AG09309 (cell line): ENCODE measurements at places on chromosomes 7 and 10.

DNA sequence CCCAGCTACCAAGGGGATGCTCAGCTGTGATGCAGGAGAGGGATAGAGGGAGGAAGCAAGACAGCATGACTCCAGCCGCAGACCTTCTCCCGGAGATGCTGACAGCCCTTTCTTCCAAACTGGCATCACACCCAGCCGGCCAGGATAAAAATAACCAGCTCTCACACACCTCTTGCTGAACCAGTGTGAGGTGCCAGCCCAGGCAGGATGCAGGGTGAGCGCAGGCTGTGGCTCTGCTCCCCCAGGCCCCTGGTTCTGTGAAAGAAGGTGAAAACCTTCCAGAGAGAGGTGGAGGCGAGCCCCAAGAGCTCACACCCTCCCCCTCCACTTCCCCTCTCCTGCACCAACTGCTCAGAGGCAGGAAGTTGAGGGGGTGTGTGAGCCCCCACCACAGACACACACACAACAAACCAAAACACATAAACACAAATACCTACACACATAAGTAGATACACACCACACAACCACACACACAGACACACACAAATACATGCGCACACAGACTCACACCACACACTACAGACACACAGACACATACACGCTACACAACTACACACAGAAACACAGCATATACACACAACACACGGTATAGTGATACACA is 4.0 kb downstream of the GPR15LG start:
- no peak for DNase-seq

DNA sequence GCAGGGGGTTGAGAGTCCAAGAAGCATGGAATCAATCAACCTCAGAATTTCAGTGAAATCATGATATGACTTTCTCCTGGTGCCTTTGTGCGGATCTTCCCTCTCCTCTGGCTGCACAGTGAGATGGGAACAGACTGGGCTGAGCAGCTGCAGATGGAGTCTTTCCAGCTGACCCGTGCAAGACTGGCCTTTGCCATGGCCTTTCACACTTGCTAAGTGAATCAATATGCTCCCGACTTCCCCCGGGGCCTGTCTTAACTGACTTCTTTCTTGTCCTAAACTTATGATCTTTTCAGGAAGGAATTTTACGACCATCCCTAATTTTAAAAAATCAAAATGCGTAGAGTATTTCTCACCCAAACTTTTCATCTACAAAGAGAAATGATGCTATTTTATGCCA is 469.9 kb downstream of the GALNT17 start:
- DNase-seq: no peak

- DNase-seq: no peak
These were observed 611.9 kb downstream of the PTPRN2 start for GRCh38 chr7:157975401-157976372.

- peak; percentile 33 for DNase-seq
These were observed 2.8 kb downstream of the ZNF746 start for GRCh38 chr7:149494738-149495368.

DNA sequence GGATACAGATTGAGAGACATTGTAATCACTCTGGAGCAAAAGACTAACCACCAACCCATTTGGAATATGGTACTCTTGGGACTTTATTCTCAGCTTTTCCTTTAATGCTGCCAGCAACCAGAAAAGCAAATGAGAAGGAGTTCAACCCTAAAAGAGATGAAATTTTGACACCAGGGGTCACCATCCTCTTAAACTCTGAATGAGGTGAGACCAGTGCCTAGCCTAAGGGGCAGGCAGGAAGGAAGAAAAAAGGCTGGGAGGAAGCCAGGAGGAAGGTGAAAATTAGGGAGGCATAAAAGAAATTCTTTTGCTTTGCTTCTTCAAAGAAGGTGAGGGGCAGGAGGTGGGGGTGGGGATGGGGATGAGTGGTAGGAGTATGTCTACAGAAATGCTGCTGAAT is 135.8 kb downstream of the JAZF1 start:
- DNase-seq: no peak

GRCh38 chr10:18767981-18768380 is 108.8 kb downstream of the ARL5B start:
- DNase-seq: no peak

- DNase-seq: no peak
These were observed 178.0 kb upstream of the IGFBP3 start for GRCh38 chr7:46099076-46099475.

GRCh38 chr7:155631155-155631554 is 13.3 kb upstream of the RBM33 start:
- no peak for DNase-seq

DNA sequence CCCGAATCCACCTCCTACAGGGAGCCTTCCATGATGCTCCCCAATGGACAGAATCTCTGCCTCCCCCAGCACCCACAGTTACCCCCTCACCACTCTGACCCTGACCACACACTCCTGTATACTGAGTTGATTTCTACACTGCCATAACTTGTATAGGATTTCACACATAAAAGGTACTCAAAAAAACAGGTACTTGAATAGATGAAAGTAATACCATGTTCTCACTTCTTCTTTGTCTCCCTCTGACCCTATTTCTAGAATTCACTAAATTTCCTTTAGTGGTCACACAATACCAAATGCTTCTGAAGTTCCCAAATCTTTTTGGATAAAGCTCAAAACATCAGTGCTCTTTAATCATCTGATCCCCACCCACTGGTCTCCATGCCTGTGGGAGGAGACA is 45.4 kb downstream of the HSPA12A start:
- no peak for DNase-seq

GRCh38 chr7:150335774-150336112 is 5.7 kb downstream of the RARRES2 start:
- DNase-seq: no peak

GRCh38 chr7:39300276-39300675 is 265.9 kb upstream of the YAE1 start:
- no peak for DNase-seq

DNA sequence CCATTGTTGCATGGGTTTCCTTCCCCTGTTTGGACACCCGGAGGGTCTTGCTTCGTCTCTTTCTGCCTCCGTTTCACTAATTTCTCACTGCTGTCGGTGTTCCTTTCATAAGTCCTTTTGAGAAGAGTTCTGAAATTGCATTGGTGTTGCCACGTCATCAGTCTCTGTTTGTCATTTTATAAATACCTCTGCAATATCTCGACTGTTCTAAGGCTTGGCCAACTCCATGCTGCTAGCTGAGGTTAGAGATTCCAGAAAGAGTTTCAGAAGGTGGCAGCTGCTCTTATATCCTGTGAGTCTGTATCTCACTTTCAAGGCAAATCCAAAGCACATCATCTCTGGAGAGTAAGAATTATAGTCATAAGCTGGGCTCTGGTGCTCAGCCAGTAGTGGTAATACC is 148.0 kb upstream of the INSYN2A start:
- DNase-seq: no peak

- no peak for DNase-seq
These were observed 152.6 kb downstream of the ZMYND11 start for GRCh38 chr10:287814-288213.

DNA sequence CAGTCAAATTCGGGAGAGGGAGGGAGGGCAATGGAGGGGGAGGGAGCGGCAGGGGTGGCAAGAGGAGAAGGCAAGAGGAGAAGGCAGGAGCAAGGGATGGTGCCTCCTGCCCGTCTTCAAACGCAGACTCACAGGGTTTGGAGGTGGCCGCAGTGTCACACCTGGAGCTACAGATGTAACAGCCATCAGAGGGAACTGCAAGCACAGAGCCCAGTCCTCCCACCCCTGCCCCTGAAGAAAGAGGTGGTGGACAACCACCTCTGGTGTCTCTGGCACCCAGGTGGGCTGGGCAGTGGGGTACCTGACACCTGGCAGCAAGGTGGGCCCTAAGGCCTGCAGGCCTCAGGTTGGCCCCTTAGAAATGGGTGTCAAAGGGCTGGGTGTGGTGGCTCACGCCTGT is 67.0 kb upstream of the SDK1 start:
- DNase-seq: no peak

DNA sequence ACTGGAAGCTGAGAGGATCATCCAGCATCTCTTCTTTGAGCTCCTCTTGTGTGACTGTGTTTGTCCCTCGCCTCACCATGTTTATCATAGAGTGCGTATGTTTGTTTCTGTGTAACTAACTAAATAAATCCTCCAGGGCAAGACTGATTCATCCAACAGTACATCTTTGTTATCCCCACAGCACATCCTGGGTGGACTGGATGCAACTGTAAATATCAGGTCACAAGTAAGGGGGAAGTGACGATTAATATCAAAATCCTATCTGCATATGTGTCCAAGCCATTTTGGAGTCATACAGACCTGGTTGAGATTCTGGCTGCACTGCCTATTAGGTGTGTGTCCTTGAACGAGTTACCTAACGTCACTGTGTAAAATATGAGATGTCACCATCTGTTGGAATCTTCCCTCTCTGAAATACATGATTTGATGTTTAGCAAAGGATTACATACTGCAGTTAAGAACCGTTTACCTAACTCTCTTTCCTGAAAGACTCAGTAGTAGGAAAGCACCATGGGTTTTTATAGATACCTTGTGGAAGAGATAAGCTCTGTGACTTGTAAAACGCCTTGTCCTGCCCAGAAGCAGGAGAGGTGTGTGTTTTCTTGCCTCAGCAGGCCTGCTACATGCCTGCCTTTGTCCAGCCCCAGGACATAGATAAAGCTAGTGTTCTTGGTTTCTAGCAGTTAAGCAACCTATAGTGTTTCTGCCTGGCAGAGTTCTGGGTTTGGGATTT is 25.8 kb downstream of the WBP1L start:
- no peak for DNase-seq

- DNase-seq: no peak
These were observed 35.2 kb upstream of the BMPER start for GRCh38 chr7:33870120-33870519.

DNA sequence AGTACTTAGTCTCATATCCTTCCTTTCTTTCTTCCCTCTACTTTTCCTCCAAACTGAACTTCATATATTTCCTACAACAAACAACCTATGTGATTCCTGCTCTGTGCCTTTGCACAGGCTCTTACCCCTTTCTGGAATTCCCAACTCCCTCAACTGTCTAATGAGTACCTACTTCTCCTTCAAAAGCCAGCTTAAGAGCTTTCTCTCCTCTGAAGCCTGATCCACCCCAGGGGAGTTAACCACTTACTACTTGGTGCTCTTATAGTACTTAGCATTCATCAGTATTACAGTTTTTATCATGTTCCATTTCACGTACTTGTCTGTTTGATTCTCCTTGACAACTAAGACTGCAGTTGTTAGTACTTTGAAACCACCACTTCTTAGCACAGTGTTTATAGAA is 246.1 kb downstream of the LRRTM3 start:
- DNase-seq: no peak

GRCh38 chr10:101889256-101890210 is 45.9 kb upstream of the KCNIP2 start:
- peak; percentile 35 for DNase-seq

DNA sequence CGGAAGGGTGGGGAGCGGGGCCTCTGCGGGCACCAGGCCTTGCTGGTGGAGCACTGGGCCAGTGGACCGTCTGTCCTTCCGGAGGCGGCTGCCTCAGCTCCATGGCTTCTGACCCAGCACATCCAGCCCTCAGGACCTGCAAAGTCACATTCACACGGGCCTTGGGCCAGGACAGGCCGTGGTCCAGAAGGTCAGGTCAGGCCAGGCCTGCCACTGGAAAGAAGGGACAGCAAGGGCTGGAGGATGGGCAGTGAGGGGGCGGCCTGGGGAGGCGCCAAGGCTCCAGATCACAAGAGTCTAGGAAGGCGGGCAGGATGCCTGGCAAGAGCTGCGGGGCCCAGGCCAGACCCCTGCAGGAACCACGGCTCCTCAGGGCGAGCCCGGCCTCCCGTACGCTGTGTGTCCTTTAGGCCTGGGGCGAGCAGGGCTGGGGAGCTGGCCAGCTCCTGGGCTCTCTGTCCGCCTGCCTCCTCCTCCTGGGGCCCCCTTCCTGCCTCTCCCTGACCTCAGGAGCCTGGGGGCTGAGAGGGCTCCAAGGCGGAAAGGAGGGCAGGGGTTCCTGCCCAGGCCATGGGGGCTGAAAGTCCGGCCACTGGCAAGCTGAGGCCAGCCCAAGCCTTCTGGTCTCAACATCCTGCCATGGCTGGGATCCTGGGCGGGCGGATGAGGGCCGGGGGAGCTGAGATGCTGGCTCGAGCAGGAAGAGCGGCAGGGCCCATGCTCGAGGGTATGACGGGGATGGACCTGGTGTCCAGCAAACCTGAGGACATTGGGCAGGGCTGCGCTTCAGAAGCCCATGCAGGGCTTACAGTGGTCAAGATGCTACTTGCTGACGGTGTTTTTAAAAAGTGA is 225.8 kb downstream of the ELFN1 start:
- no peak for DNase-seq

GRCh38 chr7:129952086-129952652 is 591 bp downstream of the UBE2H start:
- no peak for DNase-seq

DNA sequence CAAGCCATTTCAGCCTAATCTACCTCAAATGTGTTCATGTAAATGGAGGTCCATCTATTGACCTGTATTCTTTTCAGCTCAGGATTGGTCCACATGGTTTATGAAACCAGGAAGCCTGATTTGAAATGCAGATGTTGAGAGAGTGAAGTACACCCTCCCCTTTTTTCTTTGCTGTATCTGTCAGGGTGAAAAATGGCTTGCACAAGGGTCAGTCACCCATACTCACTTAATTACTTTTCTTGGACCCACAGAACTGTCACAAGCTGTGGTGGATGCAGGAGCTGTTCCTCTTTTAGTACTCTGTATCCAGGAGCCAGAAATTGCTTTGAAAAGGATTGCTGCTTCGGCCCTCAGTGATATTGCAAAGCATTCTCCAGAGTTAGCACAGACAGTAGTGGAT is 41.2 kb downstream of the SPAG6 start:
- DNase-seq: no peak

- no peak for DNase-seq
These were observed 239.0 kb upstream of the MKI67 start for GRCh38 chr10:128365156-128365725.

DNA sequence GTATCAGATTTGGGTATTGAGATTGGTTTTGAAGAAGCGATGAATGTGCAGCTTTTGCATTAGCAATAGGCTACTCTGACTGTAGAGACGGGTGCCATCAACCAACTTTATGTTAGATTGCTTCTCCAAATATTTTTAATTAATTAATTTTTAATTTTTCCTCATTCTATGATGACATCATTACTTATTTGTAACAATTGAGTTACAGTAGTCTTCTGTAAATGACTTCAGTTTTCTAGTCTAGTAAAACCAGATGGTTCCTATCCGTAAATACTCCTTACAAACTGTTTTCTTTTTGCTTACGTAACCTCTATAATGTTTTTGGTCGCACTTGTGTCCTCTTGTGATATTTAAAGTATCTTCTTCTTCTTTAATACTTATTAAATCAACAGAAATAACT is 118.1 kb downstream of the ZNF736 start:
- DNase-seq: no peak

DNA sequence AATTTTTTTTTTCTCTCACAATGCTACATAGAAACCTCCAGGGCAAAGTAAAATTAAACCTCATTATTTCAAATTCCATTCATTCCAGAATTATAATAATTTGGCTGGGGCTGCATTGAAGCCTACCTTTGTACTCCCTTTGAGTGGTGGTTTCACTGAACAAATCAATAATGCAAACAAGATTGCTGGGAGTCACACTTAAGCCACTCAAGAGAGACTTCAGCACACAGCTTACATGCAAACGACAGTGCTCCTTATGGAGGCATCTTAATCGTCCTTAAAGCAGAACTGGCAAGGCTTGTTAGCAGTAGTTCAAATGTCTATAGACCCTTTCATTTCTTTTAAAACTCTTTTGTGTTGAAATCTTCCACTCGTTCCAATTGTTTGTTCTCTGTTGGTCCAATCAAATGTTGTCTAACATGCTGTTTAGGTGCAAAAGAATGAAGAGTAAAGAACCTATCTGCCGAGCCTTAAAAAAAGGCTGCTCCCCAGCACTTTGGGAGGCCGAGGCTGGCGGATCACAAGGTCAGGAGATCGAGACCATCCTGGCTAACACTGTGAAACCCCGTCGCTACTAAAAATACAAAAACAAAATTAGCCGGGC is 294.9 kb downstream of the FGFR2 start:
- DNase-seq: no peak
